Putamen (tissue), 1 donor: ENCODE measurements at places on chromosomes 1 and 21.

GRCh38 chr1:95386371-95386770 is 152.4 kb downstream of the RWDD3 start:
- no peak for DNase-seq

DNA sequence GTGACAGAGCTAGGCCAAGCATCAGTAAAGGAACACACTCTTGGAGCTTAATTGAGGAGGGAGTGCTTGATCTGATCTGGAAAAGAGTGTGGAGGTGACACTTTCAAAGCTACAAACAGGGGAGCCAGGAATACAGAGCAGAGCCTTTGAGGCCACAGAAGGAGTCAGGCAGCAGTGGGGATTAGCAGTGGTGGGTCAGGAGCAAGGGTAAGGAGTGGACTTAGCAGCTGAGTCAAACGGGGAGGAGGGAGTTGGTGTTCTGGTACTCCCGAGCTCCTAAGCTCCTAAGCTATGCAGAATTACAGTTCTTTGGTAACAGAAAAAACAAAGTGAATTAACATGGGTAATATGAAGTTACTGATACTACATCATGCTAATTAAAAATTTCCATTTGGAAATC is 14.5 kb downstream of the RAB4A start:
- no peak for DNase-seq

GRCh38 chr1:218665221-218665620 is 320.1 kb downstream of the TGFB2 start:
- peak; percentile 50 for DNase-seq

- DNase-seq = no peak
These were observed 10.5 kb downstream of the NCMAP start for GRCh38 chr1:24566236-24566867.

GRCh38 chr1:95226781-95227660 is 7.0 kb upstream of the RWDD3 start:
- no peak for DNase-seq

GRCh38 chr1:101704895-101705294 is 291.8 kb downstream of the OLFM3 start:
- no peak for DNase-seq

- DNase-seq = no peak
These were observed 220.4 kb upstream of the CAMK1G start for GRCh38 chr1:209363112-209363511.

DNA sequence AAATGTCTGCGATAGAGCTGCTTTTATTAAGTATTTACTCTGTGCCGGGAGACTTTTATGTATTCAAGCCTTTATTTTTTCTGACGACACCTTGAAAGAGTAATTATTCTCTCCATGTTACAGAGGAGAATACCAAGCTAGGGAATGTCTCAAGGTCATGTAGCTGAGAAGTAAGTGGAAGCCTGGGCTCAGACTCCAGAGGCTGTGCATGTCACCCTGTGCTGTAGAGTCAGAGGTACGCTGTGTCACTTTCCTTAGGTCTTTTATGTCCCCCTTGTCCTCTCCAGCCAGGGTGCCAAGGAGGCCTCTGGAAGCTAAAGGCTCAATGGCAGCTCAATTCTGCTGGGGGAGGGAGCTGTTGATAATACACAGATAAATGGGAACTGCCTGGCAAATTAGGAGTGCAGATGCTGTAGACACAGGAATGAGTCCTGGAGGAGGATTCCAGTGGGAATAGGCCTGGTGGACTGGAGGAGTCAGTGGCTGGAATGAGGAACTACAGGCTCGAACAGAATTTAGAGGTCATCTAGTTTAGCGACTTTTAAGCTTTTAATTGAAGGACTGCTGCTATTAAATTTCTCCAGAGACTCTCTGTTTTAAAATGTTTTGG is 9.3 kb upstream of the IL19 start:
- no peak for DNase-seq

- no peak for DNase-seq
These were observed 35.5 kb downstream of the PLA2G4A start for GRCh38 chr1:186864296-186864695.

DNA sequence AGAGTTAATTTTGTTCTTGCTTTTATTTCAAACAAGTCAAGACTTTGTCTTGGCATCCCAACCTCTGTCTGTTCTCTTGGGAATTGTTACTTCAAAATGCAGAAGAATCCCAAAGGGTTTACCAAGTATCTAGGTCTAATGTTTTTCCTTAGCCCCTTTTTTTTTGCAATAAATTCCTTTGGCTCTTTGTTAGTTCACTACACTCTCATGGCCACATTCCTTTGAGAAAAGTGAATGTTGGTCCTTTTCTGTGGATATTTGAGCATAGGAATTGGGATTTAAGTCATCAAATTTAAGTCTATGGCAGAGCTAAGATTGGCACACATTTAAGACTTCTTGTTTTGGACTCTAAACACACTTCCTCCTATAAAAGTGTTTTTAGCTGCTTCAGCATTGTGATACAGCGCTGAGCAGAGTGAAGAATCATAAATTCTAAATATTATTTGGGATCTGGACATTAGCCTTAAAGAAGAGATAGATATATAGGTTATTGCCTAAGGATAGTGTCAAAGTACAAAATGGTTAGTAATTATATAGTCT is 1.9 kb downstream of the BTF3L4 start:
- no peak for DNase-seq

GRCh38 chr1:115547696-115548095 is 94.1 kb upstream of the VANGL1 start:
- no peak for DNase-seq

- DNase-seq = no peak
These were observed at the start of gene TMEM52 for GRCh38 chr1:1918901-1919303. TMEM52 (minus strand) TSS chr1:1919279; CDS start chr1:1919265, 14 bp downstream.

DNA sequence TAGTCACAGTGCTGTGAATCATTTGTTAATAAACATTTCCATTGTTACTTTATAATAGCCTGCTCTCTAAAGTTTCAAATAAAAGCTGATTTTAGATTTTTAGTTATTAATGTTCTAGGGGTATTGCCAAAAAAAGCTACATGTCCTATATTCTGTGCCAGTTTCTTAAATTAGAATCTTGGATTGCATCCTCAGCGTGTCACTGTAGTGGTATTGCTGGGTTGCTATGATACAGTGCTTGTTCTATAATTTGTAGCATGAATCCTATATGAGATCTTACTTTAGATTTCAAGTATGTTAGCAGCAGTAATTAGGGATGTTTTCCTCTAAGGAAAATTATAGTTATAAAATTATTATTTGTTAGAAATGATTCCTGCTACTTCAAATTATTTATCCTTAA is 16.4 kb downstream of the PPP2R5A start:
- DNase-seq = peak; percentile 62

DNA sequence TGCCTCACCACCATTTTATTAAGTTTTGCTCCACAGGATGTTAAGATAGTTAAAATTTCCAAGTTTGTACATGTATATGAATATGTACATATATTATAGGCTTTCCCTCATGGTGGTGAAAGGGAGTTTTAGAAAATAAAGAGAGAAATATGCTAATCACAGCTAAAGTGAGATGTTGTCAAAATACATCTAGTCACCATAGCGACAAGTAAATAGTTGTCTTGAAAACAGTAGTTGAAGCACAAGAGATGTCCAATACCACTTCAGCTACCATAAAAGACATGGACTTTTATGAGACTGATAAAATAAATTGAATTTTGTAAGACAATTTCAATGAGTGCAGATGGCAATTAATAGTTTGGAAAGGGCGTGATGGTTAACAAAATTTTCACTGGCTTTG is 1600.0 kb downstream of the BRINP3 start:
- no peak for DNase-seq

- peak; percentile 53 for DNase-seq
These were observed 8.9 kb upstream of the LEMD1 start for GRCh38 chr1:205430696-205431305.

DNA sequence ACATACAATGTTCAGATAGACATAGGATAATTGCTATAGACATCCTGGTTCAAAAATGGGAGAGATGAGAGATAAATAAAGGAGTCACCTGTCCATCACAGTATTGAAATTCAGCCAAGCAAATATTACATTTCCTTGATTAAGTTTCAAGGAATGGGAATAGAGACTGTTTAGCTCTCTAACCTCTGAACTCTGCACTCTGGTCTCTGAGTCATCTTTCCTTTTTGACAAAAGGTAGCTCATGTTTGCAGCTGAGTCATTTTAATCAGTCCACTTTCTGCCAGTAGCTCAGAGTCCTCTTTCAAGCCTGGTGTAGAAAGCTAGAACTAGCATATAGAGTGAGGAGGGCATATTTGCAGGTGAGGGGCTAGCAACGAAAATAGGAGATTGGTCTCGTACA is 51.4 kb upstream of the GJA8 start:
- no peak for DNase-seq

- no peak for DNase-seq
These were observed 96.0 kb upstream of the PAXBP1 start for GRCh38 chr21:32867597-32867996.

DNA sequence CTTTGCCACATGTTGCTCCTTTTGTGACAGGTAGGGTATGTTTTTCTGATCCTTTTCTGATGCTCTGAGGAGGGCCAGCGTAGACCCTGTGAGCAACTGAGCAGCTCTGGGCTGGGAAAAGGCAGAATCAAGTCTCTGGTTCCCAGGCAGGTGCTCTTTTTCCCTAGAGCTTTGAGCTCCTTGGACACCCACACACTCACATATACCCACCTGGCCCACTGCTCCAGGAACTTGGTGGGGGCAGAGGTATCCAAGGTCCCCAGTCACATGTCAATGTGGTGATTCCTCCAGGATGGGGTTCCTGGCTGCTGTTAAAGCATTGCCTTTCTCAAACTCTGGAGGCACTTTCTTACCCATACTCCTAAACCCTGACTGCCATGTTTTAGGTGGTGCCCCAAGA is 5.4 kb downstream of the CD2 start:
- no peak for DNase-seq

GRCh38 chr1:204265665-204266064 is 51.9 kb upstream of the GOLT1A start:
- no peak for DNase-seq

GRCh38 chr1:224149709-224150108 is 33.3 kb upstream of the DEGS1 start:
- no peak for DNase-seq

DNA sequence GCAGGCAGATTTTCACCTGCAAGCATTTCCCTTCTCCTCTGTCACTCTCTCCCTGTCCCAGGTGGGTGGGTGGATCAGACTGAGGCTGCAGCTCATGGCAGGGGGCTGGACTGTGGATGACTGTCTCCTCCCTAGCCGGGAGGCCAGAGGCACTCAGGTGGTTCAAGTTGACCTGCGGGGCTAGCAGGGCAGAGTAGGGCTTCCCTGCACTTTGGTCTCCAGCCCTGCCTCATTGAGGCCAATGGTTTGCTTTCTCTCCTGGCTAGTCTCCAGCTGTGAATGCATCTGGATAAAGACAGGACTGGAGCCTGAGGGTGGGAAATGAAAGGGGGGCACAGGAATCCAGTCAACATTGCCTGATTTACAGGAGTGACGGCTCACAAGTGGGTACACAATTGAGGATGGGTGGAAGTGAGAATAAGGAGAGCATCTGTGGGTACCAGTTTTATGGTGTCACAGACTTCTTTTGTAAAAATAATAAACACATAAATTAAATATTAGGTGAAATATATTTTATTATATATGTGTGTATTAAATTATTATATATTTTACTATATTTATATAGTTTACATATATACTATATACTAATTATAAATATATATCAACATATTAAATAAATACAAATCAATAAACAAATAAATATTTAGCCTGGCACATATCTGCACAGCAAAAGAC is 25.6 kb downstream of the RUNX1 start:
- DNase-seq = no peak

DNA sequence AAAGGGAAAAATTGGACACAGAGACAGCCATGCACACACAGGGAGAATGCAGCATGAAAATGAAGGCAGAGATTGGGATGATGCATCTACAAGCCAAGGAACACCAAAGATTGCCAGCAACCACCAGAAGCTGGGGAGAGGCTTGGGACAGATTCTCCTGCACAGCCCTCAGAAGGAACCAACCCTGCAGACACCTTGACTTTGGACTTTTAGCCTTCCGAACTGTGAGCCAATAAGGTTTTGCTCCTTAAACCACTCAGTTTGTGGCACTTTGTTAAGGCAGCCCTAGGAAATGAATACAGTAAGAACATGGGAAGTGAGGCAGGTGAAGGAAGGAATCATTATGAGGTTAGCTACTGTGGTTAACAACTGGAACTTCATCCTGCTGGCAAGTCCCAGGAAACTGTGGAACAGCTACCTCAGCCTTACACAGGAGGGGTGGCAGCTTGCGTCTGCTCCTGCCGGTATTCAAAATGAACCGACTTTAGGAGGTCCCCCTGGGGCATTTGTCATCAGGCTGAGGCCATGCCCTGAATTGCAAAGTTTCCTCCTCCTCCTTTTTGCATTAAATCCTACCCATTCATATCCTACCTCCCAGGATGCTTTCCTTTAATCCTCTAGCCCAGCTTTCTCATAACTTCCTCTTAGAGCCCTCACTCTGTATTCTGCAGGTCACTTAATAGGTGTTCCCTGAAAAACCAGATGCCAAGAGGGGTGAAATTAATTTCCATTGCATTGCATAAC is 15.4 kb downstream of the CD247 start:
- no peak for DNase-seq

- no peak for DNase-seq
These were observed 22.2 kb downstream of the RUNX1 start for GRCh38 chr21:35026617-35027562.

DNA sequence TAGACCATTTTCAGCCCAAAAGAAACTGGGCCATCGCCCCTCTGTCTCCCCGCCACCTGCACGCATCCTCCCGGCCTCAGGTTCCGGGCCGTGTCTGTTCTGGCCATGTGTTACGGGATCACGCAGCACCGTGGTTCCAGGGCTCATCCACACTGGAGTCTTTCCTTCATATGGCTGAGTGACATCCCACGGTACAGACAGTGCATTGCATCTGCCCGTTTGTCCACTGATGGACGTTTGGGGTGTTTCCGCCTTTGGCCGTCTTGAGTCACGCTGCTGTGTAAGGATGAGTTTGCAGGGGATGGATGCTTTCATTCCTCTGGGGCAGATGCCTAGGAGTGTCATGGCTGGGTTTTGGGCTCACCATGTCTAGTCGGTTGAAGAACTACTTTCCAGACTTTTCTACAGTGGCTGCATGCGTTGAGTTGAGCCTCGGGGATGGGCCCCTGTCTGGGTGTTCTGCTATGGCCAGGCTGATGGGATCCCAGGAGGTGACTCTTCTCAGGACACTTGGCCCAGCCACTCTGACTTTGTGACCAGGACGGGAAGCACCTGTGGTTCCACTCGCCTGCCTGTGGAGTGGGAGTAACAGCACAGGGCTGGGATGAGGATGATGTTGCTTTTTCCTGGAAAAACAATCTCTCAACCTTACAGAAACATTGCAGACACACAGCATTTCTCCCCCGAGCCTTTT is 16.8 kb downstream of the RRP1 start:
- DNase-seq = no peak
